ENCODE measurements at places on chromosomes 2 and 18.

GRCh38 chr2:65974067-65974723 is 460.7 kb upstream of the MEIS1 start:
- DNase-seq: no peak

DNA sequence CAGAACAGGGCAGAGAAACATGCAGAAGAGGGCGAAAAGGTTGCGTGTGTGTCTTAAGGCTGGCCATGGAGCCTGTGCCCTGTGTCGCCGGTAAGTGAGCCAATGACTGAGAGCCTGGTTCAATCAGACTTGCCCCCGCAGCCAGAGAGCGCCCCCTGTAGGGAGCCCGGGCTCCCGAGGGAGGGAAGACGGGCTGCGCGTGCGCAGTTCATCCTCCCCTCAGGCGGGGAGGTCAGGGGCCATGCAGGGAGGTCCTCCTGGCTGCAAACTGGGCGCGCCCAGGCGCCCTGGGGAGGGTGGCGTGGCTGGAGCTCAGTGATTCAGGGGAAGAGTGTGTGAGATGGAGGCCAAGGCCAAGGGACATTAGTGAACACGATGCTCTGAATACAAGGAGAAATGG is 276.6 kb downstream of the PHLPP1 start:
- no peak for DNase-seq

- DNase-seq: no peak
Observed at GRCh38 chr2:187493877-187494568, 46.0 kb upstream of the CALCRL start.

DNA sequence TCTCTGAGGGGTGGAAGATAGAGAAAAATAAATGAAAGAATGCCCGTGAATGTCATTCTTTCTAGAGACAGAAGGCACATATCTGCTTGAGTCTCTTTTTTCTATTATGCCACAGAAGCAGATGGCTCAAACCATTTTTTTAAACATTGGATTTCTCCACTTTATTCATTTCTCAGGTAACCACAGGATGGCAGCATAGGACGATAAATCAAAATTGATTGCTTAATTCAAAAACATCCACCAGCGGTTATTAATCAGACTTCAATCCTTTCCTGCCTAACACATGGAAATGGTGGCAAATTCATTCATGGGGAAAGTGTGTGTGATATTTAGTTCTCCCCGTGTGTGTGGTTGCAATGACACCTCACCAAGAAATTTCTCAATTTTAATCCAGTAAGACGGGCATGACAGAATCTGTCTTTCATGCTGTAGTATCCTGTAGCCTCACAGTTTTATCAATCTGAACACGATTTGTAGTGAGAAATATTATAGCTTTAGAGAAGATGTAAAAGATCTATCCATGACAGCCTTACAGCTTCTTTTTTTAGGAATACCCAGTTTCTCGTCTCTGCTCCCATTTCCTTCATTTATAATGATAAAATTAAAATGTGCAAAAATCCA is 72.2 kb downstream of the DSC3 start:
- no peak for DNase-seq

DNA sequence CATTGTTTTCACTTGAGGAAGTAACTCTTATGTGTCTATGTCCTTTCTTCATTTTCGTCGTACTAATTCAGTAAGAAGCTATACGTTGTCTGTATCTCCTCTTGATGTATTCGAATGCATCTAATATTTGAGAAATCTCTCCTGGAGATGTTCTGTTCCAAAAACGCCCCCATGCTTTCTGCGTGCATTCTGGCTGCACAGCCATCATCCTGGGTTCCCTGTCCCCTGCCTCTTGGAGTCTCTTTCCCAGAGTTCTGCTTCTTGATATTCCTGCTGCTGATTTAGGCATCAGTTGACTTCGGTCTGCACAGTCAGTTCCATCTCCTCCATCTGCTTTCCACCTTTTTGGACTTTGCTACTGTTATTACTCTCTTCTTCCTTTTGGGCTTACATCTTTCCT is 13.5 kb downstream of the PNO1 start:
- DNase-seq: no peak

- DNase-seq: no peak
Observed at GRCh38 chr2:81583311-81584108, 1279.0 kb upstream of the LRRTM1 start.

DNA sequence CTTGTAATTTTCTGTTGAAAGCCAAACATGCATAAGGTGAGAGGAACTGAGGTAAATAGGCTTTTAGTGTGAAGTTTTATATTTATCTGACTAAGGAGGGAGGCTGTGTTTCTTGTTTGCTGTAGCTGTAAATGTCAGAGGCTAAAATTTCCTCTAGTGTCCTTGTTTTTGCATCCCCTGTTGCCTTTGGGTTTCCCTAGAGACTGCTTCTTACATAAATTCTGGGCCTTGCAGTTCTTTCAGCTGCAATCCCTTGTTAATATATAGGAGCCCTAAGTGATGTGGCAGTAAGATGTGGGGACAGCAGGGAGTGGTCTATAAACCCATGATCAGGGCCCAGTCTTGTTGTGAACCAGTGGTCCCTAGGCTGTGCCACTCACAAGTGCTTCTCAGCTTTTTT is 7.5 kb upstream of the IMP4 start:
- no peak for DNase-seq

Measured in GM12892 (cell line).